CD8-positive, alpha-beta memory T cell (primary cell): ENCODE measurements at places on chromosomes 11 and 22.

- no peak for DNase-seq
These were observed 59.4 kb upstream of the A4GALT start for GRCh38 chr22:42780070-42780540.

DNA sequence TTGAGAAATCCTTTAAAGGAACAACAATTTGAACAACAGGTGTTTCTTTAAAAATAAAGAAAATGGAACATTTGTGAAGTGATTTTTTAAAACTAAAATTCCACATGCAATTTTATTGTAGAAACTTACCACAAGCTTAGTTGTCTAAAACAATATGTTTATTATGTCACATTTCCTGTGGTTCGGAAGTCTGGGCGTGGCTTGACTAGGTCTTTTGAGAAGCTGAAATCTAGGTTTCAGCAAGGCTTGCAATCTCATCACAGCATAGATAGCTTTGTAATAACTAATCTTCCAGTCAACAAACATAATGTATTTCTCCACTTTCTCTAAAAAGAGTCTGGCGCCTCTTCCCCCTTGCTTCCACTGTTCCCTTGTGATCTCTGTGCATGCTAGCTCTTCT, 27.0 kb downstream of the MS4A6A start:
- DNase-seq, result no peak

GRCh38 chr11:80103142-80103859, 662.5 kb upstream of the TENM4 start:
- DNase-seq, result no peak

DNA sequence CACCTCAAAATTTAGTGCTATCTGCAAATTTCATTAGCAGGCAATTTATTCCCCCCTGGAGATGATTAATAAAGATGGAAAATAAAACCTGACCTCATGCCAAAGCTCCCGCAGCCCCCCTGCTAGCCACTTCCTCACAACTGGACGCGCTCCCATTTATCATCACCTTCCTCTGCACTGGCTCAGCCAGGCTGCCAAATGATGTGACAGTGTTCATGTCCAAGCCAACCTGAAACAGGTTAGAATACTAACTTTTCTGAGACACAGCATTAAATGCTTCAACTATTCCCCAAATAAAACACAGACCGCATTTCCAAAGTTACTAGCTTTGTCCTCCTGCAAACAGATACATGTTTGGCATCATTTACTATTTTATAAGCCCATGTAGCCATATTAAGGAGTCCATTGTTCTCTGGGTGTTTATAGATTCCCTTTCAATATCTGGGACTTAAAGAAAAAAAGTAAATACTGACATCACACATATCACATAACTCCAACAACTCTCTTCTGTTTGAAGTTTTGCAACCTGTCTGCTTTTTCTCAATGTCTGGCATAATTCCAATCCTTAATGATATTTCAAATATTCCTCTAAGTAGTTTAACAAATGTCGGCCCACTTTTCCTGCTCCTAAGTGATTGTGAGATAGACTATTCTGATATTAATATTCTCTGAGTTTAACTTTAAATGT, 829.7 kb upstream of the FAT3 start:
- DNase-seq, result no peak

DNA sequence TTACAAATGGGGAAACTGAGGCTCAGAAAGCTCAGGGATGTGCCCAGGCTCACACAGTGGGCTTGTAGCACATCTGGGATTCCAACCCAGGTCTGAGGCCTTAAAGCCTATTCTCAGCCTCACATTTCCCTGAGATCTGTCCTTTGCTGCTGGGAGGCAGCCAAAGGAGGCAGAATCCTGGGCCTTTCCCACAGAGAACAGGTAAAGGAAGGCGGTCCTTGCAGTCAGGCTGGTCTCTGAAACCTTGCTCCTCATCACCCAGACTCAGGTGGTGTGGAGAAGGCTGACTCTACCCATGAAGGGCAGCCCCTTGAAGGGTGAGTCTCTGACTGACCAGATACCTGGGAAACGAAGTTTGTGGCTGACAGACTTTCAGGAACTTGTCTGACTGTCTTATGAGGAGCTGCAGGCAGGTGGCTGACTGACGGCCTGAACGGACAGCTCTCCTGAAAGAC, 7.8 kb downstream of the SLCO2B1 start:
- DNase-seq, result no peak

- peak; percentile 95 for DNase-seq
These were observed 1.3 kb upstream of the TM7SF2 start for GRCh38 chr11:65110354-65110861.

DNA sequence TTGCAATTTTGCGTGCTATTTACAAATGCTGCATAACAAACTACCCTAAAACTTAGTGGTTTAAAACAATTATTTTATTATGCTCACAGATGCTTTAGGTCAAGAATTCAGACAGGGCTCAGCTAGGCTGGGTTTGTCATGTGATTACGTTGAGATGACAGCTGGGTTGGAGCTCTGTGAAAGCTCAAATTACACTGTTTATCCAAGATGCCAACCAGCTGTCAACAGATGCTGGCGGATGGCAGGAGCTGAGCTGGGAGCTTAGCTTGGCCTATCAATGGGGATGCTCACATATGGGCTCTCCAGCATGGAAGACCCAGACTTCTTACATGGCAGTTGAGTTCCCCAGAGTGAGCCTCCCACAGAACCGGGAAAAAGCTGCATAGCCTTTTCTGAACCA, 62.7 kb downstream of the STK33 start:
- DNase-seq, result no peak

DNA sequence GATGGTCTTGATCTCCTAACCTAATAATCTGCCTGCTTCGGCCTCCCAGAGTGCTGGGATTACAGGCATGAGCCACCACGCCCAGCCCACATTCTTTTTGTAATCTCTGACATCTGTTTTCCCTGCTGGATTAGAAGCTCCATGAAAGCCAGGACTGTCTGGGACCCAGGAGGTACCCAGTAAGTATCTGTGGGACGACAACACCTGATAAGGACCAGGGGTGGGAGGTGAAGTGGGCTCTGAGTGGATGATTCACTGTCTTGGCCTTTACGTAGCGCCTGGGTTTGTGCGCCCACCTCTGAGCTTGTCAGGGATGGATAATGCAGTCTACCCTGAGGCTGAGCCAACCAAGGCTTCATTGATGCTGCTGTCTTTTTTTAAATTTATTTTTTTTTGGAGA, 118.8 kb downstream of the ABTB2 start:
- DNase-seq, result no peak

DNA sequence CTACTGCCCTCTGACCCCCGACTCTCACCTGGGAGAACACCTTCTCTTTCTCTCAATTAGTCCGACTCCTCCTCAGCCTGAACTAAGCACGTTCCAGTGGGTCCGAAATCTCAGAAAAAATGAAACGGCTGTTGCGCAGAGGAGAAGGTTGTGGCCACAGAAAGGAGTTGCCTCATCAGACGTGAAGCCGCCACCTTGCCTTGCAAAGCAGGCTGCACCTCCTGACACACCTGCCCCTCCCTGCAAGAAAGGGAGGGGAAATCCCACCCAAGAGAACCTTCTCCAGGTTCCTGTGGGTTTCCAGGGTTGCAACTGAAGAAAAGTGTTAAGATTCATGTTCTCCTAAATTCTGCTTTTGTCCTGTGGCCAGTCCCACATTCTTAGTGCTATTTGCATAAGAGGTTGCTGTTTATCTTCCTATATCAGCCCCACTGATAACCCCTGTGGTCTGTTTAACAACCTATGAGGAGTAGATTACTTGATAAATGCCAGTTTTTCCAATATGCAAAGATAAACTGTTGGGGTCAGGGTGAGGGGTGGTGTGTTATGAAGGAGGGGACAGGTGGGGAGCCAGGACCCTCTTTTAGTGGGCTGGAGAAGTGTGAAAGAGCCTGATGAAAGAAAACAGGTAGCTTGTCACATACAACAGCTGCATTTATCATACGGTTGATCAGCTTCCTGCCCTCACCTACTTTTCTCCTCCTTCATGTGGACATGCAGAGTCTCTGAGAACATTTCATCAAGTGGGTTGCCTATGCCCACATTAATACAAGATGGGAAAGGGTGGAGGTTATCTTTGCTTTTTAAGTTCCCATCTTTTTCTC, 18.2 kb downstream of the ZBTB16 start:
- peak; percentile 70 for DNase-seq

- DNase-seq, result no peak
These were observed 1.7 kb upstream of the ALX4 start for GRCh38 chr11:44311339-44312261.

DNA sequence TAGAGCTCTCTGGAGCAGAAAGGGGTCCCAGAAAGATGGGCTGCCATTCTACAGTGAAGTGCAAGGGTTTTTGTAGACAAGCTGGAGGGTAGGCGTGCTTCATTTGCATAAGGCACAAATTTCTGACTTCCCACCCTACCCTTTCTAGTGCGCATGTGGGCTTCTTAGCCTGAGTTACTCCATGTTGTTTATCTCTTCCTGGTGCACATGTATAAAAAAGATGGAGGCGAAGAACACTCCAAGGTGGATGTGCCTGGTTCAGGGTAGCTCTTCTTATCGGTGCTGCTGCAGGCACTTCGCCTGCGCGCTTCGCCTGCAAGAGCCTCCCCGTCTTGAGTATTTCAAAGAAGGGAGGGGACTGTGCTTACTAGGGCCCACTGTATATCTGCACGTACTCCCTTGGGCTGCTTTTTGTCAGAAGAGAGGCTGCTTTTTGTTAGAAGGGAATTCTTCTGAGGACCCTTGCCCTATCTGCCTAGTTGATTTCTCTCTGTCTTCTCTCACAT, 1047.3 kb upstream of the CNTN5 start:
- DNase-seq, result no peak

DNA sequence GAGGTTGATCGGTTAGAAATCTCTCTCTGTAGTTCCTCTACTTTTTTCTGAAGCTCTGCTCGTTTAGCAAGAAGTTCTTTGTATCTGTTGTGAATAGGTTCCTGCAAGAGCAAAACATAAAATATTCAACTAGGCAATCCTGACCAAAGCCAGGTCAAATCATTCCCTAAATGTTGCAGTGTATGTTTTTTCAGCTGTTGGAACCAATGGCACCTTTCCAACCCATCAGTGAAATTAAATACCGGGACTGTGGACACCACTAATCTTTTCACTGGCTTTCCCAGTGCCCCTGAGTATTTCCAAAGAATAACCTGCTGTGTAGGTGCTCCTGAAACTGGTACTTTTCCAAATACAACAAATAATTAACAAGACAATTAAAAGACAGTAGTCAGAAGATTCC, 45.1 kb downstream of the CEP57 start:
- DNase-seq, result no peak

- no peak for DNase-seq
These were observed 360.0 kb downstream of the OPCML start for GRCh38 chr11:133172349-133172748.

- no peak for DNase-seq
These were observed 897.7 kb downstream of the KCNA4 start for GRCh38 chr11:29119116-29119515.

DNA sequence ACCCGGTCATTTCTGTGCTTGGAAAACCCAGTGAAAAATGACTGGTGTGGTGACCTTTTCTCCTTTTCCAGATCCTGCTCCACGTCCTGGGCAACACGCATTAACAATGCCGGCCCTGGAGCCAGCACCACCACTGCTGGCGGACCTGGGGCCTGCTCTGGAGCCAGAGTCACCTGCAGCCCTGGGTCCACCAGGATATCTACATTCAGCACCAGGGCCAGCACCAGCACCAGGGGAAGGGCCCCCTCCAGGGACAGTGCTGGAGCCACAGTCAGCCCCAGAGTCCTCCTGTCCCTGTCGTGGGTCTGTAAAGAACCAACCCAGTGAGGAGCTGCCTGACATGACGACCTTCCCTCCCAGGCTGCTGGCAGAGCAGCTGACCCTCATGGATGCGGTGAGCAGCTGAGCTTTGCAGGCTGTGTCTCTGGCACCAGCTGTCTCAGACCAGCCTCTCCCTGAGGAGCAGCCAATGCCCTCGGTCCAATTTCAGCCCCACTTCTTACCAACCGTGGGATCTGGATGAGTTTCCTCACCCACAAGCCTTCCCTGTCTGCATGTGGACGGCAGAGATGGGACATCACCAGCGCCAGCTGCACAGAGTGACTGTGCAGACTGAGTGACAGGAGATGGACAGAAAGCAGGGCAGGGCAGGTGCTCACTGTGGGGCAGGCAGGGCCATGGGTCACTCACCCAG, 1.9 kb downstream of the RGL4 start:
- no peak for DNase-seq

GRCh38 chr11:72026090-72026489, 27.4 kb downstream of the IL18BP start:
- DNase-seq, result no peak
